ENCODE measurements at places on chromosomes 1 and 21.

GRCh38 chr1:230101556-230101955 is 34.5 kb downstream of the GALNT2 start:
- DNase-seq, result no peak

GRCh38 chr1:206729507-206729906 is 41.1 kb upstream of the IL19 start:
- DNase-seq, result no peak

DNA sequence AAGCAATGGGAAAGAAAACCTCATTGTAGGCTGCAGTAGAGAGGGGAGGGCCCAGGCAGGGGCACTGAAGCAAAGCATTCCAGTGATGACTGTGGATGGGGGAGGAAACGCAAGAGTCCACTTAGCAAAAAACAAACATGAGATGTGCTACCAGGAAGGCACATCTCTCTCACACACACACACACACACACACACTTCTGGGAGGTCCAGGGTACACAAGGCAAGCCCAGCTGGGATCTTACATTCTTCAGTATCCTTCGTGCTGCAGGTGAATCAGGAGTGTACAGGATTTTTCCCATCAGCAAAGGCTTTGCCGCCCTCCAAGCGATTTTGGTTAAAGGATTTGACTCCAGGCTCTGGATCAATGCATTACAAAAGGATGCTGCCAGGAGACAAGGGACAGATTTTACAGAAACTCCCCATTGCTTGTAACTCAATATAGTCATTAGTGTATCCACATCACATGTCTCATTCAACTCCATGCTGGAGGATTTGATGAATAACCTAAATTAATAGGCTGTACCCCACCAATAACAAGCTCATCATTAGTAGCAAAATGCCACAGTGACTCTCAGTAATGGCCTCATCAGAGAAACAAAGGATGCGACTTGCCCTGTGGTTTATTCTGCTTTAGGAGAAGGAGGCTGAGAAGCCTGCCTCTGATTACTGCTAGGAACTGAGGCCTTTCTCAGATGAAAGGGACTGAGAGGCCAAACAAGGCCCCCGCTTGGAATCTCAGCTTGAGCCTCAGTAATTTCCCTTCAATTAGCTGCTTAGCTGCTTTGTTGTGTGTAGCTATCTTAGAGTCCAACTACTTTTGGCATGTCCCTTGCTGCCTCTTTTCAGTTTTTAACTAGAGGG is 41.6 kb downstream of the ABCA4 start:
- DNase-seq, result no peak

- peak; percentile 85 for DNase-seq
These were observed 1.1 kb downstream of the BCAR3 start for GRCh38 chr1:93680420-93681100.

- no peak for DNase-seq
These were observed at the start of gene SIM2 for GRCh38 chr21:36698981-36699545. Gene SIM2 (plus strand): TSS chr21:36699115. CDS start chr21:36699747, 632 bp downstream.

DNA sequence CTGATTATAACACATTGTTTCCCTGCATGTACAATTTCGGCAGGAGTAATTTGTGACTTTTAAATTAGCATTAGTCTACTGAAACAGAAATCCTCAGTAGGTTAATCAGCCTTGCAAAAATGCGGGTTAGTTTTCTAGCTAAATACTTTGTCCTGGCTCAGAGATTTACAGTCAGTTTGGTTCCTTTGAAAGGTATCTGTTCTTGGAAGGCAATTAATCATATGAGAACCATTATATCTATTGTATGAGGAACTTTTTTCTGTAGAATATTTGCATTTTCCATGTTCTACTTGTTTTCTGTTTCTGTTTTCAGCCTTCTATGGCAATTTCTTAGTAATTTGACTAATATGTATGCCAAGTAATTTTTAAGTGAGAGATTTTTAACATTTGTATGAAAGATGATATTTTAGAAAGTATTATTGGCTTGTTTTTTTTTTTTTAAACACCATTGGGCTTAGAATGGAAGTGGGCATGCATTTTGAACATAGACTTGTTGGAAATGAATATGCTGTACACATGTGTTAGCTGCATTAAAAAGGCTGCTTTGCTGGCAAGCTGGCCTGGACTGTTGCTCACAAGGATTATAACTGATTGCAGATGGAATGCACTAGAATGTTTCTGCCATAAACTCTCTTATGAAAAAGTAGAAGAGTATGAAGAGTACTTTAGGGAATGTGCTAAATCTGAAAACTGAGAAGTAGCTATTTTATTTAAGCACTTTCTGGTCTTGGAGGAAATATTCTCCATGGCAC is 26.2 kb downstream of the KIF1B start:
- DNase-seq, result peak; percentile 7

GRCh38 chr1:218164111-218164929 is 120.8 kb upstream of the RRP15 start:
- DNase-seq, result no peak

DNA sequence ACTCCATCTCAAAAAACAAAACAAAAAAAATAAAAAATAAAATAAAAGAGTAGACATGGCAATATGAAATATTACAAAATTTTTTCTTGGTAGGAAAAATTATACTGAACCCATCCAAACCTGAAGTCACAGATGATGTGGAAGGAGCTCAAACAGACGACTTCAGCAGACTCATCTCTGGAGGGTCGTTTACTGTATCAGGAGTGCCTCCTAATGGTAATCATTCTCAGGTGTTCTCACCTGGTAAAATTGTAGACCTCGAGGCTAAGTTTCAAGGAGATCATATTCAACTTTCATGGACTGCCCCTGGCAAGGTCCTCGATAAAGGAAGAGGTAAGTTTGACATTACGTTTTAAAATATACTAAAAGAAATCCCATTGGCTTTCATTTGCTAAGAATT is 54.3 kb upstream of the SH3GLB1 start:
- DNase-seq, result no peak

DNA sequence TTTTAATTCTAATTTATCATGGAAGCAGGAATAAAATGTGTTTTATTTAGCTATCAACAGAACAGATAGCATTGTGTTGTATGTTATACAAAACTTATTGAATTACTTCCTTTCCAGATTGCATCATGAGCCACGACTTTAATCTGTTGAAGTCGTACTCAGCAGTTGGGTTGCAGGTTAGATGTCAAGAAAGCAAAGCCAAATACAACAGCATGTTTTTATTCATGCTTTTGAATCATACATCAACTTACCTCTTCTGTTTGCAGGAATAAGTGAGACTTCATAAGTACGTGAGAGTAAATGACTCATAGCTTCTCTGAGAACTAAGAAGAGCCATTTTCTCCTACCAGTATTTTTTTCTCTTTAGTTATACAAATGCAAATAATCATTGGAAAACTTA is 110.8 kb upstream of the ADGRL4 start:
- no peak for DNase-seq

- no peak for DNase-seq
These were observed 13.5 kb downstream of the ATP1A2 start for GRCh38 chr1:160129046-160129445.

DNA sequence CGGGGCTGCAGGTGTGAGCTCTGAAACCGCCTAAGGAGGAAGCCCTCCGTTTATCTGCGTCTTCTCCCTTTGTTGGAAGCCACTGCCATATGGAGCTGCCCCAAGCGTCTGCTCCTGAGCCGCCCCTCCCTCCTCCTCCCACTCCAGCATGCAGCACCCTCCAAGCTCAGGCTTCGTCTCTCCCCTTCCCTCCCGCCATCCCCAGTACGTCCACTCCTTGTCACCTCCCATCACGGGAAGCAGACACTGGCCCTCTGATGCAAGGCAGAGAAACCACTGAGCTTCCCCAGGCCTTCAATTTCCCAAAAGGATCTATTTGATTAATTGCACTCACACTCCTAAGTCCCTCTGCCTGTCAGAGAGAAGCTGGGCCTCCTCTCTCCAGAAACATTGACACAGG is 52.5 kb downstream of the NFASC start:
- no peak for DNase-seq

- no peak for DNase-seq
These were observed 73.5 kb downstream of the PRPF38A start for GRCh38 chr1:52477876-52478275.

DNA sequence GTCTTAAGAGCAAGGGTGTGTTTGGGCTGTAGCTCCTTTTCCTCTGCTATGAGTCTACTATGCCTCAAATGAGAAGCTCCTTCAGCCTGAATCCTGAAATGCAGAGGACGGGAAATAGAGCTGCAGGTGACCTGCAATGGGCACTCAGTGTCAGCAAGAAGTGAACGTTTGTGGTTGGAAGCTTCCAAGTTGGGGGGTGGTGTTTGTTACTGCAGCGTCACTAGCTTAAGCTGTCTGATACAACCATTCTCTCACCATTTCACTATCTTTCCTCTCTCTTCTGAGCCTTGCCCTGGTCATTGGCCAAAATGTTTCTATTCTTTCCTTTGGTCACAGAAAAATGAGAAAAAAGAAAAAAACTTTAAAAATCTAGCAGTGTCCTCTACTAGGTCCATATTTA is 19.4 kb downstream of the TRIM67 start:
- DNase-seq, result no peak

GRCh38 chr21:36055551-36055950 is 4.8 kb downstream of the SETD4 start:
- no peak for DNase-seq

DNA sequence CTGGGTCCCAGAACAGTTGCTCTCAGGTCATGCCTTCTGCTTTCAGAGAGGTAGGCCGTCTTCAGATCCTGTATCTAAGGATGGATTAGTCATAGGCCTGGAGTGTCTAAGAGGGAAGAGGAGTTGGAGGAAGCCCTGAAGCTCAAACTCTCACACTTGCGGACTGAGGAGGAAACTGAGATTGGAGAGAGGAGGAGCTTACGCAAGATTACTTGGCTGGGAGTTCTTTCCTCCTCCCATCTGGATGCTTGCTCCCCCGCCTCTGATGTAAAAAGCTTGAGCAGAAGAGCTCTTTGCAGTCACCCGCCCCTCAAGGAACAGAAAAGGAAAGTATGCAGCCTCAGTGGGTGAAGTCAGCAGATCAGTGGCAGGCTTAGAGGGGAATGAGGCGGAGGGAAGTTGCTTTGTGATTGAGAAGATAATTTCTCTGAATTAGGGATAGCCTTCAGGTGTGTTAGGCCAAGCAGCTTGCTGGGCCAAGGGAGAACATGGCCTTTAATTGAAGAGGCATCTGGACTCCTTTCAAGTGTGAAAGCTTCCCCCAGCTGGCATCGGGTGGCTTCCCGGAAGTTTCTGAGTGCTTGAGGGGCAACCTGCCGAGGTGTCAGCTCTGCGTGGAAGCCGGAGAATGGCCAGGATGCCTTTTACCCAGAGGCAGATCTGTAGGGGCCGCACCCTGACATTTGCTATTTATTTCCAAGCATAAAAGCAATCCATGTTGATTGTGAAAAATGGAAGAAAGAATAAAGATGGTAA is 6.6 kb downstream of the ADORA1 start:
- DNase-seq, result no peak

DNA sequence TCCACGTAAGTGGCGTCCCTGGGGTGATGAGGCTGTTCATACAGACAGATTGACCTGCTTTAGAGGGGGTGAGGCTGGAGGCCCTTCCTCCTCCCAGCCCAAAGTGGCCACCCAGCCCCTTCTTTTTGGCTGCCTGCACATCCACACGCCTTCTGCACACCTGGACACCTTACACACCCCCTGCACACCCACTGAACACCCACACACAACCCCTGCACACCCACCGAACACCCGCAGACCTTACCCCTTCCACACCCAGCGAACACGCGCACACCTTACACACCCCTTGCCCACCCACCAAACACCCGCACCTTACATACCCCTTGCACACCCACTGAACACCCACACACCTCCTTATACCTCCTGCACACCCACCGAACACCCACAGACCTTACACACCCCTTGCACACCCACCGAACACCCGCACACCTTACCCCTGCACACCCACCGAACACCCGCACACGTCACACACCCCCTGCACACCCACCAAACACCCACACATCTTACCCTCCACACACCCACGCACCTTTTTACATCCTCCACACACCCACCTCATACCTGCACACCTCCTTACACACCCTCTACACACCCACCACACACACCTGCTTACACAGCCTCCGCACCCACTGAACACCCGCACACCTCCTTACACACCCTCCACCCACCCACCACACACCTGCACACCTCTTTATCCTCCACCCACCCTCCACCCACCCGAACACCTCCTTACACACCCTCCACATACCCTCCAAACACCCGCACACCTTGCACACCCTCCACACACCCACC is 37.7 kb downstream of the COQ8A start:
- no peak for DNase-seq

- DNase-seq, result no peak
These were observed 35.2 kb downstream of the RAP1A start for GRCh38 chr1:111654839-111655238.

GRCh38 chr1:44802306-44803061 is 2.3 kb downstream of the PLK3 start:
- DNase-seq, result no peak

DNA sequence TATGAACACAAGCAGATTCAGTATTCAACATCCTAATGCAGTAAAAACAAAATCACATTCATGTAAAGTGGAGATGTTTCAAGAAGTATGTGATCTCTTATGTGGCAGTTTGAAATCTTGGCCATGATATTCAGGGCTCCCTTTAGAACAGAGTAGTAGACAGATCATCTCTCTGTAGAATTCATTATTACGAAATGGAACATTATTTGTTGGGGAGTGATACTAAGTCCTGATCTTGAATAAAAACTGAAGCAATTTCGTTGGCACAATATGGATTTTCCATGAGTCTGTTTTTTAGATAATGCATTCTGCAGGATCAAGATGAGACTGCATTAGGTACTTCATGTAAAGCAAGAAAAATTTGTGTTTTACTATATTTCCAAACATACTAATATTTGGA is 264.4 kb upstream of the NRIP1 start:
- DNase-seq, result no peak

GRCh38 chr1:245051349-245052221 is 103.2 kb upstream of the KIF26B start:
- DNase-seq, result no peak

GRCh38 chr1:95604771-95605170 is 370.8 kb downstream of the RWDD3 start:
- no peak for DNase-seq

DNA sequence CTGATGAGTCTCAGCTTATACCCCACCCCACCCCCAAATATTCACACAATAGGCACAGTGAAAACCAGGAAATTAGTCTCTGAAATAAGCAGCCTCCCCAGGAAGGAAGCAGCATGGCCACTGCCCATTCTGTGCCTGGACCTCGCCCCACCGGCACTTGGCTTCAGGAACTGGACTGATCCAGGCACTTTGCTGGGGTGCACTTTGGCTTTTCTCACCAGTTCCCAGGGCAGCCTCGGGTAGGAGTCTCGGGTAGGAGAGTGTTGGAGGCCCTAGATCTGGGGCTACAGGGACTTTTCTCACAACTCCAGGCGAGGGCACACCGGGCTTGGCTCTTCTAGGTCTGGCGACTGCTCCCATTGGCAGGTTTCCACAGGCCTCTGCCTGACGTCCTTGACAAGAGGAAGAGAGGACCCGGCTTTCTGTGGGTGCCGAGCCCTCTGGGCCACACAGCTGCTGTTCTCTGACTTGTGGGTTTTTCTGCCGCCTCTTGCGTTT is 18.7 kb downstream of the ADARB1 start:
- no peak for DNase-seq

All from amniotic stem cell (primary cell).